ENCODE measurements at places on chromosomes 13 and 19.

DNA sequence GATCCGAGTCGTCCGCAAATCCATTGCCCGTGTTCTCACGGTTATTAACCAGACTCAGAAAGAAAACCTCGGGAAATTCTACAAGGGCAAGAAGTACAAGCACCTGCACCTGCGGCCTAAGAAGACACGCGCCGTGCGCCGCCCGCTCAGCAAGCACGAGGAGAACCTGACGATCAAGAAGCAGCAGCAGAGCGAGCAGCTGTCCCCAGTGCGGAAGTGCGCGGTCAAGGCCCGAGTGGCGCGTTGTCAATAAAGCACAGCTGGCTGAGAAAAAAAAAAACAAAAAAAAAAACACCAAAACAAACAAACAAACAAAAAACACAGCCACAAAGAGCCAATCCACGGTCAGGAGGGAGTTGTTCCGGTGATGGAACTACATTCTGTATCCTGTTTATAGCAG is 4.7 kb upstream of the GNA15 start:
- DNase-seq, result no peak

DNA sequence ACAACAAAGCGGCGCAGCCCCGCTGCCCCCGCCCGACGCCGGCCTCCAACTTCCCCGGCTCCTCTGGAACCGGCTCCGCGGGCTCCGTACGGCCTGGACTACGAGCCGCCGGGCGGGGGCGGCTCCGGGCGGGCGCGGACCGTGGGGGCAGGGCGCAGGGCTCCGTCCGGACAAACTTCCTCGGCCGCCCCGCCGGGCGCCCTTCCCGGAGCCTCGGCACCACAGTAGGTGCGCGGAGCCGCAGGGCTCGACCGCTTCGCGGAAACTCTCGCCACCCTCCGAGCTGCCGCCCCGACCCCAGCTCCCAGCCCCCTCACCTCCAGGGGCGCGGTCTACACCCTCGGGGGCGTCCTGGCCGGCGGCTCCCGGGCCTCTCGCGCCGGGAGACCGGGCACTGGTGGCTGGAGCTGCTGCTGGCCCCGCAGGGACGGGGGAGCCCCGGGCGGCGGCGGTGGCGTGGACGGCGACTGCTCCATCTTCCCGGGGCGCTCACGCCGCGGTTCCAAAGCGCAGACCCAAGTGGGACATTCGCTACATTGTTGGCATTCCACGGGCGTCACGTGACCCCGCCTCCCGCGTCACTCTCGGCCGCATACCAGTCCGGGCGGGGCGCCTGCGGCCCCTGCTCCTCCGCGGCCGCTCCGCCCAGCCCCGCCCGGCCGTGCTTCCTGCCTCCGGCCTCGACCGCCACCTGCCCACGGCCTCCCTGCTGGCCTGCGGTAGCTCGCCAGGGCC is at the start of gene LATS2:
Gene LATS2 (minus strand): TSS at position 558 of the 735 bp plus-strand sequence. CDS start 15,560 bp downstream, outside the sequence.
- DNase-seq, result peak; percentile 63

DNA sequence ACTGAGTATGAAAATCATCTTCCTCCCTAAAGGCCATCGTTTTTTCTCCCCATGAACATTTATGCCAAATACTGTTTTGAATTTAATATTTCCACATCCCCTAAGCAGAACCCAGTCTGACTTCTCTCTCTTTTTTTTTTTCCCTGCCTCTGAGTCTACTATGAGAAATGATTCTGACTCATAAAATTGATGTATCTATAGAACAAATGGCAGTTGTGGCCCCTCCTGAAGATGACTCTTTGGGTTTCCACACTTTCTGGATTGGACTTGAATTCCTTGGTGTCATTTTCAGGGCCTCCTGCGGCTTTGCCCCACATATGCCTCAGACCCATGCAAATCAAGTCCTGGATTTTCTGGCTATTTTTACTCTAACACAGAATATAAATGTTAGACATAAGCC is 22.7 kb upstream of the NAXD start:
- DNase-seq, result no peak

DNA sequence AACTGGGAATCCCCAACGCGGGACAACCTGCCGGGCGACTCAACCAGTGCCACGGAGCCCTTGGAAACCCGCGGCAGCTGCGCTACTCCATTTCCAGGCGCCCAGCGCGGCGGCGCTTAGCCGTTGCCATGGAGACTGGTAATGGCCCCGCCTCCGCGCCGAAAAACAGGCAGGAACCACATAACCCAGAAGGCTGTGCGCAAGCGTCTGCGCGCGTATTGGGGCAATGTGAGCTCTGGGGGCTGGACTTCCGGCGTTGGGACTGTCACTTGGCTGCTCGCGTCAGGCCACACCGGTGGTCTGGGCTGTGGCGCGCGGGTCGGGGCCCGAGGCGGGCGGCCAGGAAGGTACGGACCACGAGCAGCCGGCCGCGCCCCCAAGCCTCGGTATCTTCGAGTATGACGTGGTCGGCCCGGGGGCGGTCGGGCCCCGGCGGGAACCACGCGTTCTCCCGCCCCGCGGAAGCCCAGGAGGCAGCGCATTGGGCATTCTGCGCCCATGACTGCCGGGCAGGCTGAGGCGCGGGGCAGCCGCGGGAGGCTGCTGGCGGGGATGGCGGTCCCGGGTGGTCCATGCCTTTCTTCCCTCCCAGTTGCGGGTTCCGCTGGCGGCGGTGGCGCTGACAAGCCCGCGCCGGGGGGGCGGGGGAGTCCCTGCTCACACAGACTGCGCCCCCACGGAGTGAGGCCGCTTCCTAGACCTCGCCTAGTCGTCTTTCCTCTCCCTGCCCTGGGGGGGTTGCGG is at the start of gene ZNF324B:
Gene ZNF324B (plus strand): TSS at position 265 of the 744 bp plus-strand sequence. CDS start 2,080 bp downstream, outside the sequence.
- DNase-seq, result peak; percentile 97

DNA sequence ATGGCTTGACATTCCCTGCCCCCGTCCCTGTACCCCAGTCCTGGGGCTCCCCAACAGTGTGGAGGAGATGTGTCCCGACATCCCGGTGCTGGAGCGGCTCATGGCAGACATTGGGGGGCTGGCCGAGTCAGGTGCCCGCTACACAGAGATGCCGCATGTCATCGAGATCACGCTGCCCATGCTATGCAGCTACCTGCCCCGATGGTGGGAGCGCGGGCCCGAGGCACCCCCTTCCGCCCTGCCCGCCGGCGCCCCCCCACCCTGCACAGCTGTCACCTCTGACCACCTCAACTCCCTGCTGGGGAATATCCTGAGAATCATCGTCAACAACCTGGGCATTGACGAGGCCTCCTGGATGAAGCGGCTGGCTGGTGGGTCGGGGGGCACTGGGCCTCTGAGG is 83.8 kb downstream of the RYR1 start:
- no peak for DNase-seq

- DNase-seq, result peak; percentile 37
Observed at GRCh38 chr13:23960566-23961156, 63.4 kb upstream of the C1QTNF9B start.

DNA sequence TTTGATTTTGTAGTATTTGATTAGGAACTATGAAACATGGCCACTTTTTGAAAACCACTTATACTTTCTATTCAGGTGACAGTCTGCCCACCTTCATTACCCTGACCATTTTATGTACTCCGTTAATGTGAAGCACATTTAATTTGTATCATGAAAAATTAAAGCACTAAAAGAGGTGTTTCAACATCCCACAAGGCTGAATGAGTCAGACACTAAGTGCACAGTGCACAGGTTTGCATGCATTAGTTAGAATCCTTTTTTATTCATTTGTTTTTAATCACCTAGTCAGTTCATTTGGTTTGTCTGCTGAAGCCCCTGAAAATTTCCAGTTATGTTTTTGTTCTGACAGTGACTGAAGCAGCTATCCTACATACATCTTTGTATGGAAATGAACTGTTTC is 271.0 kb downstream of the SLITRK5 start:
- no peak for DNase-seq

DNA sequence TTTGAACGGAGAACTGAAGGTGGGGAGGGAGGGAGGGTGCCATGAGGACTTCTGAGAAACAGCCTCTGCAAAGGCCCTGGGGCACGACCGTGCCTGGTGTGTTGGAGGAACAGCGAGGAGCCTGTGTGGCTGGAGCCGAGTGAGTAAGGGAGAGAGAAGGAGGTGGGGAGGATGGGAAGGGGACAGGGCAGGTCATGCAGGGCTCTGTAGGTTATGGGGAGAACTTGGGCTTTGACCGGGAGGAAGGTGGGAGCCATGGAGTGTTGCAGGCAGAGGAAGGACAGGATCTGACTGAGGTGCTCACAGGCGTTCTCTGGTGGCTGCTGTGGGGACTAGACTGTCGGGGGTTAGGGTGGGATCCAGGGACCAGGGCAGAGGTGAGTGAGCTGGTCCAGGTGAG is 6.7 kb downstream of the MPND start:
- DNase-seq, result no peak

DNA sequence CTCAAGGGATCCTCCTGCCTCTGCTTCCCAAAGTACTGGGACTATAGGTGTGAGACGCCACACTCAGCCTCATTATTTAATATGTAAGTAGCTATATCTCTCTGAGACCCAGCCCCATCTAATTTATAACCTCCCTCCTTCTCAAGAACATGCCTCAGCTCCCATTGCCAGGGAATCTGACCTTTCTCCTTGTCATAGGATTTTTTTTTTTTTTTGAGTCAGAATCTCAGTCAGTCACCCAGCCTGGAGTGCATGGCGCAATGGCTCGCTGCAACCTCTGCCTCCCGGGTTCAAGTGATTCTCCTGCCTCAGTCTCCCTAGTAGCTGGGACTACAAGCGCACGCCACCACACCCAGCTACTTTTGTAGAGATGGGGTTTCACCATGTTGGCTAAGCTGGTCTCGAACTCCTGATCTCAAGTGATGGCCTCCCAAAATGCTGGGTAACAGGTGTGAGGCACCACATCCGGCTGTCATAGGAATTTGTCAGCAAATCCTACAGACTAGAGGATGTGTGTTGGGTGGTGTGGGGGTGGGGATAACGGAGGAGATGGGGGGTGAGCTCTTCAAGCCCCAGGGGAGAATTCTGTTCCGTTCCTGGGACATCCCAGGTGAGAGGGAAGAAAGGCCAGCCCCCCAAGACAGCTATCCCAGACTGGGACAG is 5.1 kb upstream of the EPS8L1 start:
- DNase-seq, result no peak

DNA sequence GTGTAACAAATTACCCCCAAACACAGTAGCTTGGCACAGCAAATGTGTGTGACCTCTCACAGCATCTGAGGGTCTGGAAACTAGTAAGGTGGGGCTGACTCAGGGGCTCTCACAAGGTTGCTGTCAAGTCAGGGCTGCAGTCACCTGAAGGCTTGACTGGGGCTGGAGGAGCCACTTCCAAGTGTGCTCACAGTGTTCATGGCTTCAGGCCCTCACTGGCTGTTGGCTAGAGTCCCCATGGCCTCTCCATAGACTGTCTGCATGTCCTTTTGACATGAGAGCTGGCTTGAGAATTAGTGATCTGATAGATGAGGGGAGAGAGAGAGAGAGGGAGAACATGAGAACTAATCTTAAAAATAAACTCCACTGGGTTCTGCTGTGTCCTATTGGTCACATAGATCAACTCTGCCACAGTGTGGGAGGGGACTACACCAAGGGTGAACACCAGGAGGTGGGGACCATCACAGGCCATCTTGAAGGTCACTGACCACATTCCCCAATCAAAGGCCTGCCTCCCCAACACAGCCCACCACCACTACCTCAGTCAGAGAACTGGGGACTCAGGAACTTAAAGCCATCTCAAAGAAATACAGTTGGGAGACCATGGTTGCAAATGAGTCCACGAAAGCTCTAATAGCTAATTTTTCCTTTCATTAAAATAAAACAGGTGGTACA is 38.2 kb upstream of the KATNAL1 start:
- no peak for DNase-seq

DNA sequence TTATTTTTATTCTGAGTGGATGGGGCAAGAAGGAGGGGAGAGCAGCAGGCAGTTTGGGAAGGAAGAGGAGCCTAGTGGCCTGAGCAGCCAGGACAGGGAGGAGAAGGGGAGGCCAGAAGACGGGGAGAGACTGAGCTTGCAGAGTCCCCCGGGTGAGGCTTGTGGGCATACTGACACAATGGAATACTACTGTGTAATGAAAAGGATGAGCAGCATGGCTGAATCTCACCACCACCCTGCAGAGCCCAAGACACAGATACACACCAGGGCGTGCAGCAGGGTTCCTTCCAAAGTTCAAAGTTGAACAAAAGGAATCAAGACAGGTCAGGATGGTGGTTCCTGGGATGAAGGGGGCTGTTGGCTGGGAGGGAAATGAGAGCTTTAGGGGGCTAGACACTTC is 8.1 kb upstream of the SMG9 start:
- no peak for DNase-seq

GRCh38 chr19:56080669-56081401 is 40.3 kb downstream of the ZNF787 start:
- DNase-seq, result peak; percentile 65

DNA sequence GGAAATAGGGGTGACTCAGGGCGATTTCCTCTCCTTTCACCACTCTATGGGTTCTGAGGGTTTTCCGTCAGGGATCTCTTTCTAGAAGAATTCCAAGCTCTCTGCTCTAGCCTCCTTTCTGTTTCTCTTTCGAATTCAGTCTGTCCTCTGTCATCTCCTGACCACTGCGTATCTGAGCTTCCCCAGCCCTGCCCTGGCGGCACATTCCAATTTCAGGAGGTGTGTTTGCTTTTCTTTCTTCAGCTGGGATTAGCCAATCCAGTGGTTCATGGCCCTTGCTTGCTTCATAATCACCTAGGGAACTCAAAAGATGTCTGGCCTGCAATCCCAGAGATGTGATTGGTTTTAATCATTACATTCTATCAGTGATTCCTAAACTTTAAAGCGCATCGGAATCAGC is 9.4 kb downstream of the IFNL2 start:
- no peak for DNase-seq

DNA sequence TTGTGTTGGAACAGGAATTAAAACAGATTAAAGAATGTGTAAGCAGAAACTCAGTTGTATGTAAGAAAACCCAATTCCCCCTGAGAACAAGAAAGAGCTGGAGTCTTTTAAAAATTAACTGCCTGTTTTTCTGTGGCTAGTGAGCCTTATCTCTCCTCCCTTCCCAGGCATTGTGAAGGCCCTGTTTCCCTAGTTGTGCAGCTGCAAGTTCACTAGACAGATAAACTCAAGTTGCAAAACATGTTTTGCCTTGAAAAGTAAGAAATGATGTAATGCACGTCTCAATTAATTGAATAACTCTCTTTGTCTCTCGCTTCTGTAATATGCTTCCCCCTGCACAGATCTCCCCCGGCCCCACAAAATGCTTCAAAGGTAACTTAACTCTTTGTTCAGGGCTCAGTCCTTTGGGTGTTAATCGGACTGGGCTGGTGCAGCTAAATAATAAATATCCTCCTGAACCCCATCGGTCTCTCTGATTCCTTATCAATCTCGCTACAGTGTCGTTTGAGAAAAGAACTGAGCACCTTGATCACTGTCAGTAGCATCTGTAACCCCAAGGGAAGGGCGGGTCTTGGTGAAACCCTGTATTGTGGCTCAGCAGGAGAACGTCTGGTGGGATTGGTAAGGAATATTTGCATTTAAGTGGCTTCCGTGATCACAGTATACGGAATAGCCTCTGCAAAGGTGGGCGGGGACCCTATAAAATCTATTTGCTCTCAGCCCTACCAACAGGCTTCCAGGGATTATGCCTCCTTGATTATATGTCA is 1.6 kb upstream of the ZNF556 start:
- no peak for DNase-seq

DNA sequence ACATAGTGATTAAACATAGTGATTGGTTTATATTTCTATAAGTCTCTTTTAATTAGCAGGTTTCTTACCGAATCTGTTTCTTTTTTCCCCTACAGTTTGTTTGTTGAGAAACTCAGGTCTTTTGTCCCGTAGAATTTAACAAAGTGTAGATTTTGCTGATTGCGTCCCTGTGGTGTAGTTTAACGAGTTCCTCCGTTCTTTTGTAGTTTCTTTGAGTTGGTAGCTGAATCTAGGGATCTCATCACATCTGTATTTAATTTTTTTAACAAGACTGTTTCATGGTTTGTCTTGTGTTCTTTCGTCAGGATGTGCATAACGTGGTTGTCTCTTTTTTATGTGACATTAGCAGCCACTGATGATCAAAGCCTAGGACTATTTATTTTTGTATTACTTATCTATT is 111.1 kb downstream of the AKAP11 start:
- DNase-seq, result no peak

Data from activated CD4-positive, alpha-beta T cell treated with anti-CD3 and anti-CD28 coated beads, Interleukin-2, amount 50 U/mL, for 16 hours (primary cell).